AG08395 (cell line): ENCODE measurements at places on chromosomes 4 and X.
A peak's percentile ranks its signal among the peaks of the same experiment; 100 is the strongest.

DNA sequence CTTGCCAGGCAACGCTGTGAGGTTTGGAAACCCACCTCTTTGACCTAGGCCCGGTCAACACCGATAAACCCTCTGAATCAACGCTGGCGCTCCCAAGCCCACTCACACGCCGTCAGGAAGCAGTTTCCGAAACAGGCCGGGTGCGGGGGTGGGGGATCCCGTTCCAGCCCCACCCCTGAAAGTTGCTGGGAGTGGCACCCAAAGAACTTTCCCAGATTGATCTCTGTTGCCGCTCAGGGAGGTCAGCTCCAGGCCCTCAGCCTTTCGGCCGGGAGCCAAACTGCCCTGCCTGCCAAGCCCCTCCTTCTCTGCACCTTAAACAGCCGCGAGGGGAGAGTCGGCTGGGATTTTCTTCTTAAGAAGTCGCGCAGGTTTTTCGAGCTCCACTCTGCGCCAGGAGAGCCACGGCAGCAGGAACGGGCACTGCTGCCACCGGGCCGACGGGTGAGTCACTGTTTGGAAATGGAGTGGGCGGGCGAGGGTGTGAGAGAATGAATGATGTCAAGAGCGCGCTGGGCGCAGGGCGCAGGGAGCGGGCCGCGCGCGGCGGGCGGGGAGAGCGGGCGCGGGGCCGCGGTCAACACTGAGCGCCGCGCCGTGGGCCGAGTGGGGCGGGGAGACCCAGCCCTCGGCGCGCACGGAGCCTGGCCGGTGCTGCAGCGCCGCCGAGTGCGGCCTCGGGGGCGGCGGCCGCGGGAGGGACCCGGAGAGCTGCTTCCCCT is at the start of gene SGMS2:
Gene SGMS2 (plus strand): TSS at position 583 of the 722 bp plus-strand sequence. CDS start 70,622 bp downstream, outside the sequence.
- DNase-seq, result peak; percentile 87

DNA sequence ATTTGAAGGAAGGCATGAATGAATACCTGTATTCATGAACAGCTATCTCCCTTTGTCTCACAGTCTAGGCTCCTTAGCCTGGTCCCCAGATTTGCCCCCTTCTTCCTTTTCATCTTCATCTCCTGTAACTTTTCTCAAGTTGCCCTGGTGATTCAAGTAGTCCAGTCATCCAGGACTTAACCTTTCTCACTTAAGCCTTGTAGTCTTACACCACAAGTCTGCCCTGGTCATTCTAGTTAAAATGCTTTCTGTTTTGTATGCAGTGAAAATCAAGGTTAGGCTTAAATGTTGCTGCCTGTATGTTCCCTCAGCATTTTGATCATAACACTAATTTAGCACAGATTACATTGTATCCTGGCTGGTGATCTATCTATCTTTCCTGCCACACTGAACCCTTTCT is 58.5 kb upstream of the SLC7A11 start:
- DNase-seq, result no peak

GRCh38 chr4:156568041-156568440 is 403.6 kb downstream of the PDGFC start:
- peak; percentile 32 for DNase-seq

GRCh38 chr4:95417531-95417930 is 131.2 kb downstream of the UNC5C start:
- DNase-seq, result no peak

GRCh38 chr4:115113506-115114106 is at the start of gene NDST4:
Gene NDST4 (minus strand): TSS chr4:115113620. CDS start chr4:115077036, 36,584 bp downstream.
- DNase-seq, result peak; percentile 9

- DNase-seq, result no peak
Observed at GRCh38 chrX:102018208-102018607, 86.4 kb upstream of the ZMAT1 start.

GRCh38 chrX:5314148-5314547 is 914.5 kb downstream of the NLGN4X start:
- no peak for DNase-seq

DNA sequence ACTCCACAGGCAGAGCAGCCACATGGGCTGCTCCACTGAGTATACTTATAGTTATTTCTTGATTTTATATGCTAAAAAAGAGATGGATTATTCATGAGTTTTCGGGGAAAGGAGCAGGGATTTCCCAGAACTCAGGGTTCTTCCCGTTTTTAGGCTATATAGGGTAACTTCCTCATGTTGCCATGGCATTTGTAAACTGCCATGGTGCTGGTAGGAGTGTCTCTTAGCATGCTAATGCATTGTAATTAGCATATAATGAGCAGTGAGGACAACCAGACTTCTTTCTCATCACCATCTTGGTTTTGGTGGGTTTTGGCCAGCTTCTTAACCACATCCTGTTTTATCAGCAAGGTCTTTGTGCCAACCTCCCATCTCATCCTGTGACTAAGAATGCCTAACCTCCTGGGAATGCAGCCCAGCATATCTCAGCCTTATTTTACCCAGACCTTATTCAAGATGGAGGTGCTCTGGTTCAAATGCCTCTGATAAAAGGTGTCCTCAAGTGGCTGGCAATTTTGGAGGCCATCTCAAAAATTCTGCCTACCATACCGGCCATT is 213.0 kb upstream of the VEGFC start:
- DNase-seq, result no peak

DNA sequence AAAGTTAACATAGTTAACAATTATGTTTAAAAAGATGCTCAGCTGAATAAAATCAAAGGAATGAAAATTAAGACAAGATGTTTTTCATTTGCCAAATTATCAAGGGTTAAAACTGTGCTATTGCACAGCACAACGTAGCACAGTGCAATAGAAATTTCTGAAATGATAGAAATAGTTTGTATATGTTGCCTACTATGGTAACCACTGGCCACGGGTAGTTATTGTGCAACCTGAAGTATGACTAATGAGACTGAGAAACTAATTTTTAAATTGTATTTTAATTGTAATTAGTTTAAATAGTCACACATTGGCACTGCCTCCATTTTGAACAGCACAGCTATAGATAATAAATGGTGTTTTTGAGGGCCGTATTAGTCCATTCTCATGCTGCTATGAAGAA is 343.1 kb upstream of the FAM241A start:
- peak; percentile 25 for DNase-seq

- peak; percentile 7 for DNase-seq
Observed at GRCh38 chr4:69823481-69824186, 36.3 kb downstream of the SULT1E1 start.

DNA sequence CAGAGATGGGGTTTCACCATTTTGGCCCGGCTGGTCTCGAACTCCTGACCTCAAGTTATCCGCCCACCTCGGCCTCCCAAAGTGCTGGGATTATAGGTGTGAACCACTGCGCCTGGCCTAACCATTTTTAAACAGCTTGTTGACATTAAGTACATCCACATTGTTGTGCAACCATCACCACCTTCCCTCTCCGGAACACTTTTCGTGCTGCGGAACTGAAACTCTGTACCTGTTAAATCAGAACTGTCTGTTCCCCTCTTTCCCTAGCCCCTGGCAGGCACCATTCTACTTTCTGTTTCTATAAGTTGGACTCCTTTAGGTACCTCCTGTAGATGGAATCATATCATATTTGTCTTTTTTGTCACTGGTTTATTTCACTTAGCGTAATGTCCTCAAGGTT is 9.5 kb downstream of the FHDC1 start:
- DNase-seq, result no peak

DNA sequence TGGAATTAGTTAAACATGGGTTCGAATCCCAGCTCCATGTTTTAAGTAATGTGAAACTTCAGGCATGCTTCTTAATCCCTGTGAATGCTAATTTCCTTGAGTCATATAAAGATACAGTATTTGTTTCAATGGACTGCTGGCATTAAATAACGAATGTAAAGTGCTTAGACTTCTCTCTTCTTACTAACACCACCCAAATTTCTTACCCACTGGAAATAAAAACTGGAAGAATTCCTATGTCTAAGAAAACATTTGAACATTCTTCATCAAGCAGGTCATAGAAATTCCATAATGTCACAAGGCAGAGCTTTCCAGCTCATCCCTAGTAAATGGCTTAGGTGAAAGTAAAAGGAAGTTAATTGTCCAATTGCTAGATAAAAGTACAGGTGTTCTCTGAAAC is 172.5 kb downstream of the ANK2 start:
- DNase-seq, result peak; percentile 10

DNA sequence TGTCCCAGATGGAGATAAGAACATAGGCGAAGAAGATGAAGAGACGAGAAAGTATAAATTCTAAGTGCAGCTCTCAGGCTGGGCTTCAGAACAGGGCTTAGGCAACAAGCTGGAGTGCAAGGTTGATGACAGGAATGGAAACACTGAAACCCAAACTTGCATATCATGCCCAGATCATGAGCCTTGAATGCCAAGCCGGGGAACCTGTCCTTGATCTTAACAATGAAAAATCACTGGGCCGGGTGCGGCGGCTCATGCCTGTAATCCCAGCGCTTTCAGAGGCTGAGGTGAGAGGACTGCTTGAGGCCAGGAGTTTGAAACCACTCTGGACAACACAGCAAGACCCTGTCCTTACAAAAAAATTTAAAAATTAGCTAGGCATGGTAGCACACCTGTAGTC is 17.2 kb downstream of the AFAP1 start:
- no peak for DNase-seq

GRCh38 chrX:78024349-78025059 is 55.1 kb upstream of the PGAM4 start:
- peak; percentile 2 for DNase-seq

DNA sequence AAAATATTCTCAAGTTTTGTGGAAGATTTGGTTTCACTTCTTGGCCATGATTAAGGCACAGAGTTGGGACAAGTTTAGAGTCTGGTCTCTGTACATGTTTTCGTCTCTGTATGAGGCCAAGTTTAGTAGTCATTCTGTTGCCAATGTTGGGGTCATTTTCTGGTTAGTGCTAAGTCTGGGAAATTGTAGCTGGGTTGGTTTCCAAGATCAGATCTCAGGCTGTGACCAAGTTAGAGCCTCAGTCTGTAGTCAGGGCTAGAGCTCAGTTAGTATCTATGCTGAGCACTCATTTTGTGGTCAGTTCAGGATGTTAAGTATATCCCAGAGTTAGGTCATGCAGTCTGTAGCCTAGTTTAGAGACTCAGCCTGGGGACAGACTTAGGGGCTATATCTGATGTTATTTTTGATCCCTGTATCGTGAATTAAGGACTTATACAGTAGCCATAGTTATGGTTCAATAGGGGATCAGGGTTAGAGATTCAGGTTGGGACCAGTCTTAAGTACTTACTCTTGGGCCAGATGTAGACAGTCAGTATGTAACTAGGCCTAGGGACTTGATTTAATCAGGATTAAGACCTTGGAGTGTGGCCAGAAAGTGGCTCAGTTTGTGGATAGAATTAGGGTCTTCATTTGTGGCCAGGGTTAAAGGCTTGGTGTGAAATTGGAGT is 6.6 kb upstream of the ENOX2 start:
- DNase-seq, result peak; percentile 7

DNA sequence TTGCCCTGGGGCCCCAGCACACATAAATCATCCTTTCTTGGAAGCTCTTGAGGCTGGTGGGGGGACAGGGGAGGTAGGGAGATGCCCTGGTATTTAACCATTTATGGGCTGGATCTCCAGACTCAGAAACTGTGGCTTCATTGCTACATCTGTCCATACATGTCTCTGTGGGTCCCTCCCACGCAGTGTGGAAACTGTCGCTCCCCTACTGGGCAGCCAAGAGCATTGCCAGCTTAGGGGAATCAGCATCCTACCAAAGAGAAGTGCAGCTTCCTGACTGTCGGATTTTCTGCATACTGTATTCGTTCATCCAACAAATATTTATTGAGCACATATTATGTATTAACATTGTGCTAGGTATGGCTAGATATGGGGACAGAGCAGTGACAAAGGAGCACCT is 3.7 kb downstream of the GRIPAP1 start:
- DNase-seq, result no peak

DNA sequence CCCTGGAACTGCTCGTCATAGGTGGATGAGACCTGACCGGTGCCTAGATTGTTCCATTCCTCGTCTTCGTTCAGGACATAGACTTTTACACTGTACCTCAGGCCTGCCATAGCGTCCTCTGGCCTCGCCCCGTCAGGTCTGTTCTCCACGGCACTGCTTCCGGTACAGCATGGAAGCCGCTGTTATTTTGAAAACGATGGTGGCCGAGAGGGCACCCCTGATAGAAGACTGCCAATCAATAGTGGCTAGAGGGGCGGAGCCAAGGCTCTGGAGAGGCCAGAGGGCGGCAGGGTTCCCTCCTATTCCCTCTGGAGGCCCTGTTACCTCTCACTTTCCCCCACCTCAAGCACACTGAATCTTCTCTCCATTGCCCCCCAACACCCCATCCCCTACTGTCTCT is at the start of gene PPP4R3C:
Gene PPP4R3C (minus strand): TSS at position 155 of the 400 bp plus-strand sequence. CDS start 45 bp downstream, at position 110.
- no peak for DNase-seq
